ENCODE measurements at places on chromosomes 4 and X.

- no peak for DNase-seq
Measured at GRCh38 chr4:1682860-1683259, 1.3 kb downstream of the FAM53A start.

DNA sequence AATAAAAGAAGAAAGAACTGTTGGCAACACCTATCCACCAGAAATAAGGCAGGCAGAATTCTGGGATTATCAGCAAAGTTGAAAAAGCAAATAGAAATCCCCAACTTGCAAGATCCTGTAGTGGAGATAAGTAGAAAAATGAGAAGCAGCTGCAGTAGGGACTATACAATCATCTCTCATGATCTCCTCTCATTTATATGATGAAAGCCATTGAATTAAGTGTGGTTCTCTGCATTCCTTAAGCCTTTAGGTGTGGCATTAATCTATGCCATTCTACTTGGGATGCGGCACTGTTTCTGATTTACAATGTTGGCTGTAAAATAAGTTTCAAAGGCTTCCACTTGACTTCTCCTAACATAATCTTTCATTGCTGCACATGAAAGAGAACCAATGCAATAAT is 869.8 kb downstream of the TRAM1L1 start:
- DNase-seq, result no peak

- DNase-seq, result no peak
Measured at GRCh38 chr4:178081176-178081575, 638.9 kb upstream of the AGA start.

DNA sequence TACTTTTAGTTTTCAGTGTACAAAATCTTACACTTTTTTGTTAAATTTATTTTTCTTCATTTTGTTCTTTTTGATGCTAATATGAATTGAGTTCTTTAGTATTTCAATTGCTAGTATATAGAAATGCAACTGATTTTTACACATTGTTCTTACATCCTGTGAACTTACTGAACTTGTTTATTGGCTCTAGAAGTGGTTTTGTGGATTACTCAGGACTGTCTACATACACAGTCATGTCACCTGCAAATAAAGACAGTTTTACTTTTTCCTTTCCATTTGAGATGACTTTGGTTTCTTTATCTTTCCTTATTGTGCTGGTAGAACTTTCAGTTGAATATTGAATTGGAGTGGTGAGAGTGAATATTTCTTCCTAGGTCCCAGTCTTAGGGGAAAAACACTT is 40.8 kb upstream of the ANXA10 start:
- DNase-seq, result no peak
